ENCODE measurements at places on chromosomes 6 and 20. TPM values are rescaled to one million over a fixed set of nuclear protein-coding genes. Genes with fewer than 3 reads are reported as not detected.

- DNase-seq = no peak
Measured at GRCh38 chr6:134375220-134375580, 57.3 kb upstream of the SGK1 start.

The HSP90AB1 gene
- 1,201 TPM for total RNA-seq

The PPIL6 gene
- total RNA-seq = 0.33 TPM

- peak; percentile 93 for DNase-seq
Measured at GRCh38 chr20:64062596-64063388, at the start of gene TCEA2. Gene TCEA2, plus strand, starts transcription at chr20:64063198. Its CDS starts 115 bp downstream, at chr20:64063313.

- no peak for DNase-seq
Measured at GRCh38 chr6:90459225-90459758, 127.6 kb downstream of the MAP3K7 start.

DNA sequence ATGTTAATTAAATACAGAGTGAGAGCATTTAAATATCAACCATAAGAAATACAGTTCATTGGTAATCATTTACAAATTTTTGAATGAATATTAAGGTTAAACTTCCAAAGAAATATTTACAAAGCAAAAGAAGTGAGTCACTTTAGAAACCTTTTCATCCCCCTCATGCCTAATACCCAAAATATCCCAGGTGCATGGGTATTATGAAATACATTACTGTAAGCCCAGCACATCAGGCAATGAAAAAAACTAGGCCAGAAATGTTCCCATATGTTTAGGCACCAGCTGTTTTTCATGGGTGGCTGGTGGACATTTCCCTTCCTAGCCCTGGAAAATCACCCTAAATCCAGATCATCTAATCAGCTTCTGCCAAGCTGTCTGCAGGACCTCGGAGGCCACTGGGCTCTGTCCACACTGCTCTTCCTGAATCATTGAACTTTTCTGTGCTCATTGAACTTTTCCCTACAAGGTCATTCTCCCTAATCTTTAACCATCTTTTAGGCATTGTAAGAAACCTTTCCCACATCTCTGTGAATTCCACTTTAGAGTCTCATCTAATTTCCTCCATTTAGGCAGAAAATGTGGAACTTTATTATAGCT lies 145.3 kb upstream of the STXBP5 start:
- DNase-seq = no peak

DNA sequence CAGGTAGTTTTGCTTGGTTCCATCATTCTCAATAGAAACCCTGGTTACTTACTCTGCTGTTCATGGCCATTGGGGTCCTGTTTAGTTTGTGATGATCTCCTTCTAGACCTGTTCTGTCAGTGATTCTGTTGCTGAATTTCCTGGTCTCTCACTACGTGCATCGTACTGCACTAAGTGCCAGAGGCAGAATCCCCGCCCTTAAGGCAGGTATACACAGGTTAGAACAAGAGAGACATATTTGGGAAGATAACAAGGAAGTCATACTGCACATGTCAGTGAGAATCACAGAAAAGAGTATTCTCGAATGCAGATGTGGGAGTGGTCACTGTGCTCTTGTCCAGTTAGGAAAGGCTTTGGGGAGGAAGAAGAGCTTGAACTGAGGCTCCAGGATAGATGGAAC lies 148.1 kb upstream of the MYLIP start:
- no peak for DNase-seq

- no peak for DNase-seq
Measured at GRCh38 chr20:43514648-43514999, 7.1 kb downstream of the L3MBTL1 start.

DNA sequence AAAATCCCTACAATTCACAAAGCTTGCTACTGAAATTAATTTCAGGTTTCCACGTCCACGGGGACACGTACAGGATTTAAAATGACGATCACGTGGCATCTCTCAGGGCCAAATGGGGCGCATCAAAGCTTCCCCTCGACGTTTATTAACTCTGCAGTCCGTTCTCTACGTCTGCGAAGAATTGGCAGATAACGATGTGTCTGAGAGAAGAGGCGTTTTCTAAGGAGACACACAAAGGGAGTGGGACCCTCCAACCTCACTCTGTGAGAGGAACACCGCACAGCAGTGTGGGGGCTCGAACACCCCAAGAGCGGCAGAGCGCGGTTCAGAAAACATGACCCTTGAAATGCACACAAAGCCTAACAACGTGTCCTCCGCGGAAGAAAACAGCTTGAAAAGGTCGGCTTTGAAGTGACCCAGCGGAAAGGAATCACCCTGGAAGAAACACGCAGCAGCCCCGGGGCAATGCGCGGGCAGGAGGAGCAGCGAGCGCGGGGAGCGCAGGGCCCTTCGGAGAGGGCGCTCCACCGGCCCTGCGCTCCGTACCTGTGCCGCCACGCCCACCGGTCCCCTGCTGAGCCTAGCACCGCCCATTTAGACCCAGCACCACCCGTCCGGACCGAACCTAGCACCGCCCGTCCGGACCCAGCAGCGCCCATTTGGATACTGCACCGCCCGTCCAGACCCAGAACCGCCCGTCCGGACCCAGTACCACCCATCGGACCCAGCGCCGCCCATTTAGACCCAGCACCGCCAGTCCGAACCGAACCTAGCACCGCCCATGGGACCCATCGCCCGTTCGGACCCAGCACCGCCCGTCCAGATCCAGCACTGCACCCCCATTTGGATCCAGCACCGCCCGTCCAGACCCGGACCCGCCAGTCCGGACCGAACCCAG lies 1.1 kb upstream of the AFDN start:
- DNase-seq = no peak

DNA sequence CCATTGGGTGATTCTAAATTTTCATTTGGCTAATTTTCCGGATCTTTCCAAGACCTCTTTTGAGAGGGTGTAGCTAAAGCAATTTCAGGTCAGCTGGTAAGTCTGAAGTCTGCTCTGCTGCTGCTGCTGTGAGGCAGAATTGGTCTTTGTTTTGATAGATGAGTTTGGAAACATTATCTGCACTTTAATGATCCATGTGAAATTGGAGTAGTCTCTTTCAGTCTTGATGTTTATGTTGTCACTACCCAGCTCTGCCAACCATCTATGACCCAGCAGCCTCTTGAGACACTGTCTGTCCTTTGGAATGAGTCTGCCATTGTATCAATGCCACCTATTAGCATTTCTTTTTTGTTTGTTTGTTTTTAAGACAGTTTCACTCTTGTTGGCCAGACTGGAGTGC lies 44.1 kb downstream of the TXNDC5 start:
- no peak for DNase-seq

DNA sequence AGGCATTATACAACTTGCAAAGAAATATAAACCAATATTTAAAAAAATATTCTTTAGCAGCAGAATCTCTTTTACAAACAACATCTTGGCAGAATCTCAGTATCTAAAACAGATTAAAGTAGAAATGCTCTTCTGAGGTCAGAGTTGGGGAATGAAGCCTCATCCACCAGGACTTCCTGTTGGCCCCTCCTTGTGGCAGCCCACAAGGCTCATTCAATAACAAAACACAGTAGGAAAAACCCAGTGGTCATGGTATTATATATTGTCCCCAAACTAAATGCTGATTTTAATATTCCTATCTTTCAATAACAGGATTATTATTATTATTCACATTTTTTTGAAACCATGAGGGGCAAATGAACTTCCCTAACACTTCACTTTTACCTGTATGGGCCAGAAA lies 368.6 kb downstream of the BTBD9 start:
- DNase-seq = no peak

All from endothelial cell of umbilical vein (primary cell).